ENCODE measurements at places on chromosomes 7 and 10.

- DNase-seq = no peak
These were observed 4.5 kb upstream of the TRAPPC14 start for GRCh38 chr7:100163006-100163531.

DNA sequence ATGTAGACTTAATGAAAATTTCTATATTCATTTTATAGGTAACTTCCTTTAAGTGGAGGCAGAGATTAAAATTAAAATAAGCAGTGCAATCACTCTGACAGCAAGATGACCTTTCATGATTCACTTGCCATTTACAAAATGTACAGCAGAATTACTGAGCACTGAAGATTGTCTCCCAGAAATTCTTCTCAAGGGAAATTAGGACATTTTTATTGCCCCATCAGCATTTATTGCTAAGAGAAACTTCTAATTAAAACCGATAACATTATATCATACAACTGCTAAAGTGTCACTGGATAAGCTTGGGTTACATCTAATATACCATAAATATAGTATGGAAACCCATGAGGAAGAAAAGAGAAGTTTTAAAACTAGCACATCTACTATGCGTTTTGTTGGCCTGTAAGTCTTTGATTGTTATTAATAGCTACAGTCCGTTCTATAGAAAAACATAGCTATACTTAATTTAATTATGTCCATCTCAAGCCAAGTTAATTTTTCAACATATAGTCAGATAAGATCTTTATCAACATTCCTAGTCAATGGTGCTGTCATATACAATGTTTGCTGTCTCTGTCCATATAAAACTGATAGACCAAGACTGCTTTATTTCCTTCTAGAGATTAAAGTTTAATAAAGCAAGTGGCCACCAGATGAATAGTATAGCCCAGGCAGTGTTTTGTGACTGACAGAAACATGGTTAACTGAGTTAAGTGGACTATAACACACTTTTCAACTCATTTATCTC lies 217.1 kb upstream of the HGF start:
- no peak for DNase-seq

DNA sequence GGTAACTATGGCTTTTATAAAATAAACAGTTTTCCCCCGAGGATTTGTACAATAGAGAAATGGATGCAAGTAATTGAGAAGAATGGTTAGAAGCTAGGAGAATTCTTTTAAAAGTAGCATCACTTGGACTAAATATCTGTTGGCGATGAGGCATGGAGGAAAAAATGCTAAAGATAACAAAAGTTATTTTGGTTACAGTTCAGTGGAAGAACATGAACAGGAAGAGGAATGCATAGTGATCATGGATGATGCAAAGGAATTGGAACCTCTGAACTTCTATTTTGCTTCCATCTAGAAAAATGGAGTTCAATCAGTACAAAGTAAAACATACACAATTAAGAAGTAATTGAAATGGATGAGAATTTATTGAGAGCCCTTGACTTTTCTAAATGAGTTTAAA lies 32.9 kb downstream of the ENTPD1 start:
- no peak for DNase-seq

DNA sequence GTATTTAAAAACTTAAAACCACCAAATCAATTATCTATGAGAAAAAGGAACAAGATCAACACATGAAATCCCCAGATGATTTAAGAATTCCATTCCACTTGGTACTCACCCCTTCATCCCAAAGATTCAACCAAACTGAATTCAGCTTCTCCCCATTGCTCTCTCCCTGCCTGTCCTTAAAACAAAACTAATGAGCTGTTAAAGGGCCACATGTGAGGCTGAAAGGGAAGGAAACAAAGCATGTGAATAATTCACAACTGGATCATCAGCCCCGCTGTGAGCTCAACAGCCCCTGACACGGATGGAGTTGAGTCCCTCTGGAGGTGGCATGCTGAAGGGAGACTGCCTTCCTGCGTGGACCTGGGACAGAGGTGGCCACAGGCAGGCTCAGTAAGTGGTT lies 32.9 kb downstream of the VOPP1 start:
- DNase-seq = no peak

DNA sequence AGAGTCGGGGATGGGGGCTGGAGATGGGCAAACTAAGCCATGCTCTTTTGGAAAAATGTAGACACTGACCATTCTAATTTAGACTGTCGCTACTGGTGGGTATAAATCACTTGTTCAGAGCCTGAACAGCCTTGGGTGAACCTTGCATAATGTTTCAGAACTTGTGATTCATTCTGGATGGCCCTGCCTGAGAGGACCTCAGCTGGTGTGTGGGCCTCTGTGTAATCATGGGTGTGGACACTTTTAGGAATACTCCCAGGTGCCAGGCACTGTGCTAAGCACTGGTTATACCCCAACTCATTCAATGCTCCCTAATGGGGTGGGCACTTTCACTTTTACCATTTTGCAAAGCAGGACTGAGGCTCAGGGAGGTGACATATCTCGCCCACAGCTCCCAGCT lies 26.8 kb upstream of the TM9SF3 start:
- no peak for DNase-seq

GRCh38 chr10:119768455-119769094 lies 42.7 kb downstream of the INPP5F start:
- no peak for DNase-seq

DNA sequence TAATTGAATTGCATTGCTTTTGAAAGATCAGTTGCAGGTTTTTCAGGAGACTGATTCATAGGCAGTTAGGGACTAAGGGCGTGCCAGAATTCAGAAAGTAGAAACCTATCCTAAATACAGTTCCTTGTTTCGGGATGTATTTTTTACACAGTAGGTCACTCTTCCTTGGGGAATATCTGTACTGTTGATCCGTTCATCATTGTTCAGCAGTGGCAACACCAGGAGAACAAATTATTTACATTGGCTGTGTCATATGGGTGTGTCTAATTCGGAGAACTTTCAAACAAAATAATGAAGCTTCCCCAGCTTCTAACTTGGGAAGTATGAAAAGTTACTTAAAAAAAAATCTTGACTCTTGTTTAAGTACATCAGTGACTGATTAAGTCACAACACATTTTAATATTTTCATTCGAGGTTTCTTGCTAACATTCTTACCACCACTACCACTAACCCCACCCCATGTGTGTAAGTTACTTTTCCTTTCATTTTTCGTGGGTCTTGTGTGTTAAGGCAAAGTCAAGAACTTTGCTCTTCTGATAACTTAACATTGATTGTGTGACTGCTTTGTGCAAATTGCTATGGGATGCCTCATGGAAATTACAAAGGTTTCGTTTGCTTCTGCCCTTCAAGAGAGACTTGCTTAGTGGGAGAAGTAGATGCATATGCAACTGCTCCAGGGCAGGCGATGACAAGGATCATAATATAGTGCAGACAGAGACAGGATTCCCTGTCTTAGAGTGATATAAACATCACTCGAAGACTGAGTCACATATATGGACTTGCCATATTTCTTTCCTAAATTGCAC lies 43.8 kb upstream of the RPA3 start:
- DNase-seq = no peak

DNA sequence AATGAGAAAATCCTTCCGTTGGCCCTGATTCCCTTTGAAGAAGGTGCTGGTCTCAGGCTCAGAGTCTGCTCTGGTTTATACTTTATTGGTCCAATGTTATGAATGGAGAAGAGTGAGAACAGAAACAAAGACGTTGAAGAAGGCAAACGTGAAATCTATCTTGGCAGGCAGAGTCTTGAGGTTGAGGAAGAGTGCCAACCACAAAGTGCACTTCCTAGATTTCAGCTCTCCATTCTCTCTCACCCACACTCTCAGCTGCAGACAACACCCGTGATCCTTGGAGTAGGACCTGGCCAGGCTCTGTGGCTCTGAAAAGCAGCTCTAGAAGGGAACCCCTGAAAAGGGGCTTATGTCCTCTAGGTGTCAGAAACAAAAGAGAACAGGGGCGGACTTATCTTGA lies 128.9 kb upstream of the PLXNA4 start:
- DNase-seq = no peak
